ENCODE measurements at places on chromosomes 16 and 17.

DNA sequence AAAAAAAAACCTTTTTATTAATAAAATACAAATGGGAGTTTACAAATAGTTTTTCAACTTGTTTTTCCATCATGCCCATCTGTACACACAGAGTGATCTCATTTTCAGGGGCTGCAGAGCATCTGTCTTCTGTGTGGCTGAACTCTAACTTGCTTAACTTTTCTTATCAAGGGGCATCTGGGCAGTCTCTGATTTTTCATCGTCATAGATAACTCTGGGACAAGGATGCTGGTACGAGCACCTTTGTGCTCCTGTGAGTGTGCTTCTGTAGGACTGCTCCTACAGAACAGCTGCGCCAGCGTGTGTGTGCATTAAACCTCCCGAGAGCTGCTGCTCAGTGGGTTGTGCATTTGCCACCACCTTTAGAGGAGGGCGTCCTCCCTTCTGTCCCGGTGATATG is 34.6 kb upstream of the TAC4 start:
- no peak for DNase-seq

DNA sequence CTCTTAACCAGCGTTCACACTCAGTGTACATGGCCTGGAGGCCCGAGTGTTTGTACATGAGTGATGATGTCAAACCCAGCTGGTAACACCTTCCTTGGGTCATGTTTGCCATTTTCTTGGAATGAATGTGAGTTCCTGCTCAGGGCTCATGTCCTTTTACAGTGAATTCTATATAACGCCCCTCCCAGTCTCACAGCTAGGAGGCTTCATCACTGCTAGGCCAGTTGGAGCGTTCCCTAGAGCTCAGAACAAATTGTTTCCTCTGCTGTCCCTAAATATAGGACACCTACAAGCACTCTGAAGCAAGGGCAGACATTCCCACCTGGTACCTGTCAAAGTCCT is 5.5 kb downstream of the TIMM22 start:
- DNase-seq: peak; percentile 27

- DNase-seq: no peak
Measured at GRCh38 chr17:47325176-47325575, 1.4 kb downstream of the EFCAB13 start.

- DNase-seq: no peak
Measured at GRCh38 chr16:70803319-70803718, 2.4 kb upstream of the VAC14 start.

GRCh38 chr17:16814439-16814838 is 124.4 kb downstream of the CCDC144A start:
- no peak for DNase-seq

DNA sequence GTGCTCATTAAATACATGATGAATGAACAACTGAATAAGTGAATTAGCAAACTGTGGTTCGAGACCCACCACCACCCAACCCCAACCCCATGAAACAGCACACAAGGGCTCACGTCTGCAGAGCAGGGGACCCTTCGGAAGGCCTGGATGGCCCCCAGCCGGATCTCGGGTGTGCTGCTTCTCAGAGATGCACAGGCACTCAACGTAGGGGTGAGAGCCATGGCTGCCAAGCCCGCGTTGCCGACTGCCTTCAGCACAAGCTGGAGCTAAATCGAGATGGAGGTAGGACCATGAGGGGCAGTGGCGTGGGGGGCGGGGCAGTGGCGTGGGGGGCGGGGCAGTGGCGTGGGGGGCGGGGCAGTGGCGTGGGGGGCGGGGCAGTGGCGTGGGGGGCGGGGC is 93.2 kb downstream of the LITAF start:
- DNase-seq: no peak

DNA sequence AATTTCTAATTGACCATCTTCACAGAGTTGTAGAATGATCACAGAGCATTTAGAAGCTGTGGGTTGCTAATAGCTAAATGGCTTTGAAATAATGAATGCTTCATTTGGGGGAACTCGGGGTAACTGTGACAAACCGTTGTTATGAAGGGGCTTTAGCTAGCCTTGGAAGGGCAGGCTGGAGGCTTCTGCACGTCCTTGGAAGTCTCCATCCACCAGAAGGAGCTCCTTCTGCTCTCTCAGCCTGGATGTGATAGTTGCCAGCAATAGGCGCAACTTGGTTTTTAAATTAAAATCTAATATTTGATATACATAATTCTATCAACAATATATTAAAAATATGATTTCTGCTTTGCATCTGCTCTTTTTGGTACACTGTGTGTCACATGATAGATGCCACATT is 200.5 kb downstream of the RPTOR start:
- DNase-seq: no peak

DNA sequence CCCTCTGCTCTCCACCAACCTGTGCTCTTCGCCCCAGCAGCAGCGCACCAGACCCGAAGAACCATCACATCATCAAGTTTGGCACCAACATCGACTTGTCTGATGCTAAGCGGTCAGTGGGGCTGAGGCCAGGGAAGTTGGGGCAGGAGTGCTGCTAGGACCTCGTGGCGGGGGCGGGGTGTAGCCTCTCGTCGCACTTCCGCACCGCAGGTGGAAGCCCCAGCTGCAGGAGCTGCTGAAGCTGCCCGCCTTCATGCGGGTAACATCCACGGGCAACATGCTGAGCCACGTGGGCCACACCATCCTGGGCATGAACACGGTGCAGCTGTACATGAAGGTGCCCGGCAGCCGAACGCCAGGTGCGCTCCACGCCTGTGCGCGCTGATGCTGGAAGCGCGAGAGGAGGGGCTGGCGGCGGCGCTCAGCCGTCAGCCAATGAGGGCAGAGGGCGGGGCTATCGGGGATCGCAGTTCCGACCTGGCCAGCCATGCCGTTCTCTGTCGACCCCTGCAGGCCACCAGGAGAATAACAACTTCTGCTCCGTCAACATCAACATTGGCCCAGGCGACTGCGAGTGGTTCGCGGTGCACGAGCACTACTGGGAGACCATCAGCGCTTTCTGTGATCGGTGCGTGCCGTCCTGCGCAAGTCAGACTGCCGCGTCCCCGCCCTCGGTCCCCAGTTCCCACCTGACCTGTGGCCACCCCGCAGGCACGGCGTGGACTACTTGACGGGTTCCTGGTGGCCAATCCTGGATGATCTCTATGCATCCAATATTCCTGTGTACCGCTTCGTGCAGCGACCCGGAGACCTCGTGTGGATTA is 3.2 kb upstream of the TMEM88 start:
- peak; percentile 89 for DNase-seq

DNA sequence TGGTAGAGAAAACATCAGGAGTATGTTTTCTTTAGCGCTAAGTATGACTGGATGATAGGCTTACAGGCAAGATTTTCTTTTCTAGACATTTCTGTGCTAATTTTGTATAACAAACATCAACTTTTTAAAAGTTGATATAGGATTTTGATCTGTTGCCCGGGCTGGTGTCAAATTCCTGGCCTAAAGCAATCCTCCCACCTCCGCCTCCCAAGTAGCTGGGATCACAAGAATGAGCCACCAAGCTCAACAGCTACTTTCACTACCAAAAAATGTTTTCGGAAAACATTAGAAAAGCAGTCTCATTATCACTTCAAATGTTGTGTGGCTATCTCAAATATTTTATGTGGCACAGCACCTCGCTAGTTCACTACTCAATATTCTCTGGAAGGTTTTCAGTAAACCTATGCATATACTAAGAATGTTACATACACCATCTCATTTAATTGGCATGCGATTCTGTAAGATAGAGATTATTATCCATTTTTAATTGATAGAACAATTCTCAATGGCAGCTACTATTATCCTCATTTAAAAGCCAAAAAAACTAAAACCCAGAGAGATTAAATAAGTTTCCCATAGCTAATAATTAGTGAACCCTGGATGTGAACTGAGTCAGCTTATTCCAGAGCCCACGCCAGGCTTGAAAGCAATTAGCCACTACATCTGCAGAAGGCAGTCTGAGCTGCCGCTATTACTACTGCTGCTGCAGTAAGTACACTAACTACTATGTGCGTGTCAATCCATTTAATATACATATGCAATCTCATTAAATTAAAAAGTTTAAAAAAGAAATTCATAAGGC is 41.7 kb downstream of the CREBBP start:
- DNase-seq: peak; percentile 21

GRCh38 chr17:1796800-1797199 is 32.9 kb downstream of the SMYD4 start:
- peak; percentile 34 for DNase-seq

DNA sequence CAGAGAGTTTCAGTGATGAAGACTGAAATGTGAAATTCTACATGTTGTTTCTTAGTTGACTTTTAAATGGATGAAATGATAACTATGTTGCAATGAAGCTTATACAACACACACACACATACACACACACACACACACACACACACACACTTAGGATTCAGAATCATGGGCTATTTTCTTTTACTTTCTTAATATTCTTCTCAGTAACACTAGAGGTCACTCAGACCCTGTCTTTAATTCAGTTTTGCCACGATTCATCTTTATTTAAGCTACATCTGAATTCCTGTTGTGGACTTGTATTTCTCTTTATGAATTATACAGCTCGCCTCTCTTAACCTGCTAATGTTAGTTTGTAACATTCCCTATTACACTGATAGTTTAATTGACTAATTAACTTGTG is 109.6 kb upstream of the GOT2 start:
- peak; percentile 36 for DNase-seq
